Stimulated activated CD8-positive, alpha-beta memory T cell treated with anti-CD3 and anti-CD28 coated beads, Interleukin-15, amount 100 ng/mL, for 48 hours (primary cell): ENCODE measurements at places on chromosomes 4 and X.

- DNase-seq, result no peak
Measured at GRCh38 chr4:69830560-69831269, 29.2 kb downstream of the SULT1E1 start.

DNA sequence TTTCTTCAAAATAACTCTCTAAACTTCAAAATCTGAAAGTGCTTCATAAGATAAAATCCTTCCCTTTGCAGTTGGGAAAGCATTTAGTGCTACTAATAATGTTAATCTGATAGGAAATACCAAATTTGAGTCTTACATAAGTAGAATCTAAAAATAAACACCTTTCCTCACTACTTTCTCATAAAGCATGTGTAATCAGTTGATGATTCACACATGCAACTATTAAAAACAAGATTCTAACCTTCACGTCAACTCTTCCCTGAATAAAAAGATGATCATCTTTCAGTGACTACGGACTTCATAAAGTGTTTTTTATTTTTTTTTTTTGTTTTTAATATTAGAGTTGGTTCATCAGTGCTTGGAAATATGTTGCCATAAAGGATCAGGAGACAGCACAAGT lies 172.6 kb downstream of the ACTRT1 start:
- DNase-seq, result no peak

DNA sequence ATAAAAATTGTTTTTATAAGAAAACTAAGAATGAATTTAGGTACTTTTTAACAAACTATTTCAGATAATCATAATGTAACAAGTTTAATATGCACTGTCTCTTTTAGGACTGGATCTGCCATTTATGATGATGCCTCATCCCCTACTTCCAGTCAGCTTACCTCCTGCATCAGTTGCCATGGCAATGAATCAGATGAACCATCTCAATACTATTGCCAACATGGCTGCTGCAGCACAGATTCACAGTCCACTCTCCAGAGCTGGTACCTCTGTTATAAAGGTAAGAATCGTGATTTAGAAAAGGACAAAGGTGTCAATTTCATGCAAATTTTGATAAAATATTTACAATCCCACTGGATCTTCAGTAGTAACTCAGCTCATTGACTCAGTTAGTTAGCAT lies 566.2 kb downstream of the DACH2 start:
- DNase-seq, result no peak

DNA sequence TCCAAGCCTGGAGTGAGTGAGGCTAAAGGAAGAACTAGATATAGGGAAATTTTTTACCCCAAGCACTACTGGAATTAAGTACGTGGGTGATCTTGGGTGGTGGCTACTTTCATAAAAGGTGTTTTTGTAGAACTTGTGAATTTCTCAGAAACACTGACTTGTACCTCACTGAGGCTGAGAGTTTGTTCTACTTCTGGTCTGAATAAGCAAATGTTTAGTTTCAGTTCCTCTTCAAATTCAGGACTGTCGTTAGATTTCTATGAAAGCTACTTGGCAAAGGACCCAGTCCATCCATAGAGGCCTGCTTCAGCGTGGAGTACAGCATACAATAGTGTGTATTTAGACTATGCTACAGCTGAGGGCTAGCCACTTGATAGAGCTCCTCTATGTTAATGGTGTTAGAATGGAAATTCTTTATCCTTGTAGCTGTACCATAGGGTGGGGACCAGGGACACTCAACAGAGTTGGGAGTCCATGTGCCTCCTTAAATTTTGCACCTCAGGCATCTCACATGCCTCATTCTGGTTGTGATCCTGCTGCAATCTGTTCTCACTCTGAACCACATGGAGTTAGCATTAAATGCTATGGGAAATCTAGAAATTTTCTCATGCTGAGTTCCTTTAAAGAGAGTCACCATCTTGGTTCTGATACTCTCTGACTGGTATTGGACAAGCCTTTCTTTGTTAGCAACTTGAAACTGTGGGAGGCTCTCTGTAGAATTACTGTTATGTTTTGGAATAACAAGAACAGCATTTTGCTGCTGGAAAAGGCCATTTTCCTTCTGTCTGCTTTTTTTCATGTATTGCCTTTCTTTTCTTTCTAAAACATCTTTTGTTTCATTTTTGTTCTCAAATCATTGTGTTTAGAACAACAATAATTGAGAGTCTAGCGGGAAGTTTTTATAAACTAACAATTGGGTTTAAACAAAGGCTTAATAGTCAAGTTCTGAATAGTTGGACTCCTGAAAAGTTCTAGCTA lies 86.8 kb downstream of the PDGFRA start:
- DNase-seq, result no peak

DNA sequence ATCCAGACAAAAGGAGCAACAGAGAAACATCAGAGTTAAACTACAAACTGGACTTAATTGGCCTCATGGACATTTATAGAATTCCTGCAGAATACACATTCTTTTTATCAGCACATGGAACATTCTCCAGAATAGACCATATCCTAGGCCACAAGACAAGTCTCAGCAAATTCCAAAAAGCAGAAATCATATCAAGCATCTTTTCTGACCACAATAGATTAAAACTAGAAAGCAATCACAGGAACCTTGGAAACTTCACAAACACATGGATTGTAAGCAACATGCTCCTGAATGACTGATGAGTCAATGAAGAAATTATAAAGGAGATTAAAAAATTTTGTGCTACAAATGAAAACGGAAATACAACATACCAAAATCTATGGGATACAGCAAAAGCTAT lies 526.7 kb downstream of the PCDH7 start:
- DNase-seq, result no peak

GRCh38 chrX:40240844-40241243 lies 143.1 kb upstream of the BCOR start:
- no peak for DNase-seq

DNA sequence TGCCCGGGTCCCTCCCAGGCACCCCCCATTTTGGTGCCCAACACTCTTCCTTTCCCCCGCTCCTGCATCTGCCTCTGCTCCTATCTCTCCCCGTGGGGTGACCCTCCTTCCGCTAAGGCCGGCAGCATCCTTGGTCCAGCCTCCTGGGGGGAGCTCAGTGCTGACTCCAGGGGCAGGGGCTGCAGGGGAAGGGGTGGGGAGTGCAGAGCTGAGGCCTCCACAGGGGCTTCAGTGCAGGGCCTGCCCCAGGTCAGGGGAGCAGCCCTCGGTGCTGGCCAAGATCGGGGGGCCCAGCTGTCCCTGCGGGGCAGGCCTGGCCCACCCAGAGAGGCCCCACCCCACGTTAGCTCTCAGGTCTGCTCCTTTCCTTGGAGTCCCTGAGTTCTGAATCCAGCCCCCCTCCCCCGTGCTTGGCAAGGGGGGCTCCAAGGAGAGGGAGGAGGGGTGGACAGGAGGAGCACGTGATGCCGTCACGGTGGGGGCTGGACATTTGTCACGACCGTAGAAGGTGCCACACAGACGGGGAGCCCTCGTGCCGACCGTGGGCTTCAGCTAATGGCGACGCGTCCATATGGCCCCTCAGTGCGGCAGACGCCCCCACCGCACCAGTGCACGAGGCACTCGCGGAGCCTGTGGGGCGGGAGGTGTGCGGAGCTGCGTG lies 63.5 kb upstream of the ADRA2C start:
- DNase-seq, result no peak

DNA sequence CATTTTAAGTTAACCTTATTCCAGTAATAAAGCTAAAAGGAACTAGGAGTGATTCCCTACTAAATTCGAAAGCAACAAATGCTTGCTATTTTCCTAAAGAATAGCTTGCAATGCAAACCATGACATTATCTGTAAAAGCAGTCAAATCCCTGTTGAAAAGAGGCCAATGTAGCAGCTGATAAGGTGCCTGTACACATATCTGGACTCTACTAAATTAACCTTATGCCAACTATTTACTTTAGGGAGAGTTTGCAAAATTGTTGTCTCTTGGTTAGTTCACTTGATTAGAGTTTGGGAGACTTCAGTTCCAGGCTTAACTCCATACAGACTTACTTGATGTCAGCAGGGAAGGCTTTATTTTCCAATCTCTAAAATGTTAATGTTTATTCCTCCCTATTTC lies 6.0 kb downstream of the IL13RA2 start:
- no peak for DNase-seq

DNA sequence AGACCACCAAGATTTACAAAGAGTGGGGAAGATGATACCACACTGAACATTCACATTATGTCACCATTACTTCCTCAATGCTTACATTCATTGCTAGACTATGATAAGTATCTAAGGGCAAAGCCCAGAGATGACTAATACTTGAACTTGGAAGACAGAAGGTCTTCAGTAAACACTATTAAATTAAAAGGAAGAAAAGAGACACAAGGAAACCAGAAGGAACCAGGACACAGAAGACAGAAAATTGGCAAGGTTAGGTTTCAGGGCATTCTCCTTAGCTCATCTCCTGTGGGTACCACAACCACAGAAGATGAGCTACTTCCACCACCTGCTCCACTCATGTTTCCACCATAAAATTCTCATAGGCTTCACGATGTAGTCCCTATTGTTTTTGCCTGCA lies 64.9 kb downstream of the NLGN4X start:
- DNase-seq, result no peak

- DNase-seq, result no peak
Measured at GRCh38 chrX:17291171-17291900, 83.7 kb upstream of the NHS start.

DNA sequence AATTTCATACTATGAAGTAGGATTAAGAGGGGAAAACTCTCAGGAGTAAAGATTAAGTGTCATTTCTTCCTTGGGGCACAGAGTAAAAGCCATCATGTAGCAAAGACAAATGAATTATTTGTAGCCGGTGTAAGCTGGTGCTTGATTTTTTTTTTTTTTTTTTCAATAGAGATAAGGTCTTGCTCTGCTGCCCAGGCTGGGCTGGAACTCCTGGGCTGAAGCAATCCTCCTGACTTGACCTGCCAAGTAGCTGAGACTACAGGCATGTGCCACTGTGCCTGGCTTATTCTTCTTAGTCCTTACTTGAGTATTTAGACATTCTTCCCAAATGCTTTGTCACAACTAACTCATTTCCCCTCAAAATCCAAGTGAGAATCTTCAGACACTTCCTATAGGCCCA lies 125.7 kb downstream of the STOX2 start:
- DNase-seq, result no peak

- no peak for DNase-seq
Measured at GRCh38 chr4:100348473-100348872, 158.2 kb upstream of the DDIT4L start.

DNA sequence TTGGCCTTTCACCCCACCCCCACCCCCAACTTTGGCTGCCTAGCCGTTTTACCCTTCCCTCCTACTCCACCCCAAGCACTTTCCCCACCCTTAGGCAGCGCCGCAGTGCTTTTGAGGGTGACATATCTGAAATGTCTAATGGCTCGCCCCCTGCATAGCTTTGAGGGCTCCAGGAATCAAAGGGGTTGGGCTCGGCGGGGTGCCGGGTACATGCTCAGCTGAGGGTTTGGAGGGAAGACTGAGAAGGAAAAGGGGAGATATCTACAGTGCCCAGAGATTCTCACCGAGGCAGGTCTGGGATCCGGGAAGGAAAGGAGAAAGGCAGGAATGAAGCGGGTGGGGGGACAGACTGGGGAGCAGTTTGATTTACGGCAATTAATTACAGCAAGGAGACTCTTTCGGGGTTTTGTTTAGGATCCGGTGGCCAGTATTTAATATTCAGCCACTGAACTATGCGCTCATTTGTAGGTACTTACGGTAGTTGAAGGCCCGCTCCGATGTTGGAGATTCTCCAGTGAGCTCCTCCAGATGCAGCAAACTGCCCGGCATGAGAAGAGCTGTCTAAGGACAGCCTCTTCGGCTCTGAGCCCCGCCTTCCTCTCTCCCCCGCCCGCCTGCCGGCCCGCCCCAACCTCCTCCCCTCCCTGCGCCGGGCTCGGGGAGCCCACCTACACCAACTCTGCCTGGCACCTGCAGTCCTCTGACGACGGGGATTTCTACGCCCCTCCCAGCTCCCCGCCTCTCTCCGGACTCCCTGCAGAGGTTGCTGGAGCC lies at the start of gene IGSF1:
IGSF1 (minus strand) TSS at position 569 of the 774 bp plus-strand sequence. CDS start 2,632 bp downstream, outside the sequence.
- no peak for DNase-seq

GRCh38 chr4:14022456-14022855 lies 394.9 kb upstream of the BOD1L1 start:
- no peak for DNase-seq

GRCh38 chr4:10808591-10808990 lies 124.0 kb upstream of the CLNK start:
- DNase-seq, result no peak

DNA sequence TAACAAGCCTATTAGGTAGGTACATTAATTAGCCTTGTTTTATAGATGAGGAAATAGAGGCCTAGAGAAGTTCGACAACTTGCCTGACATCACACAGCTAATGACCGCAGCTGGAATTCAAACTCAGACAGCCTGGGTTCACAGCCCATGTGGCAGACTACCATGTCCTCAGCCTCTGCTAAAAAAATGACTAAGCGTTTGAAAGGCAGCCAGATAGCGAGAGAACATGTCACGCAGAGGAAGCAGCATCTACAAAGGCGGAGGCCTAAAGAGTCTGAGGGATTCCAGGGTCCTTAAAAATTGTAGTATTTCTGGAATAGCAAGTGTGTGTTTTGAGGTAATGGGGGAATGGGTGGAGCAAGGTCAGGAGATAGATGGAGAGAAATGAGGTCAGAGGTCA lies 33.2 kb upstream of the BMP15 start:
- no peak for DNase-seq

- DNase-seq, result no peak
Measured at GRCh38 chr4:108533876-108534275, 86.5 kb upstream of the RPL34 start.
